ENCODE measurements at places on chromosomes 5 and 9. TPM values are rescaled to one million over a fixed set of nuclear protein-coding genes. Genes with fewer than 3 reads are reported as not detected.

Gene CDKN2A
- total RNA-seq = 36.5 TPM

Gene PDLIM4
- total RNA-seq = 171 TPM

Gene SV2C
- not detected for total RNA-seq

Gene LHX6
- under 0.01 TPM for total RNA-seq

Gene CFAP90
- 2.2 TPM for total RNA-seq

Gene AQP3
- 6.2 TPM for total RNA-seq

Gene SLC6A3
- not detected for total RNA-seq

Gene APBA1
- 8.0 TPM for total RNA-seq

Gene TXN
- total RNA-seq = 113 TPM

Gene MCTP1
- 23.7 TPM for total RNA-seq

Gene TTC23L
- 0.13 TPM for total RNA-seq

Gene BRINP1
- total RNA-seq = 0.51 TPM

Gene ACOT12
- not detected for total RNA-seq

Gene LCN10
- total RNA-seq = not detected

Gene ADAMTSL1
- total RNA-seq = 10.4 TPM

Gene GRXCR2
- not detected for total RNA-seq

Gene PTBP3
- 76.6 TPM for total RNA-seq

Gene PCDHB14
- 0.63 TPM for total RNA-seq

Gene EIF4E1B
- total RNA-seq = not detected

Gene ACTBL2
- total RNA-seq = 16.5 TPM

Gene OTULINL
- 1.8 TPM for total RNA-seq

Gene GPX3
- 9.9 TPM for total RNA-seq

Gene SLC36A2
- total RNA-seq = not detected

Gene ALDOB
- not detected for total RNA-seq
